NCI-H187 (cell line): ENCODE measurements at places on chromosomes 11 and 22.

- DNase-seq = no peak
Measured at GRCh38 chr11:129980086-129980485, 22.5 kb downstream of the PRDM10 start.

GRCh38 chr11:41519696-41520095, 60.2 kb upstream of the LRRC4C start:
- DNase-seq = no peak

DNA sequence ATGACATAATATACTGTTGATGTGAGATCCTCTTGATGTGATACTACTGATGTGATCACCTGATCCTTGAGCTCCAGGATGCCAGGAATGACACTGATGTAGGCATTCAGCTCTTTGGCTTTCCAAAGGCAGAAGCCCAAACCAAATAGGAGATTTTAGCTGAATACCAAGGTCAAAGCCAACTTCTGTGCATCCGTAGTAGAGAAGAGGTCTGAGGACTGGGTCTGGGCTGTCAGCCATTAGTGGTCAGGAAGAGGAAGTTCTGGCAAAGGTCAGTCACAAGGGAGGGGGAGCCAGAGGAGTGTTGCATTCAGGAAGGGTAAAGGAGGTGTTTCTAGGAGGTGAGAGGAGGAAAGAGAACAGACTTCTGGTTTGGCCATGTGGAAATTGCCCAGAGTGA, 53.4 kb upstream of the PARVG start:
- DNase-seq = no peak

DNA sequence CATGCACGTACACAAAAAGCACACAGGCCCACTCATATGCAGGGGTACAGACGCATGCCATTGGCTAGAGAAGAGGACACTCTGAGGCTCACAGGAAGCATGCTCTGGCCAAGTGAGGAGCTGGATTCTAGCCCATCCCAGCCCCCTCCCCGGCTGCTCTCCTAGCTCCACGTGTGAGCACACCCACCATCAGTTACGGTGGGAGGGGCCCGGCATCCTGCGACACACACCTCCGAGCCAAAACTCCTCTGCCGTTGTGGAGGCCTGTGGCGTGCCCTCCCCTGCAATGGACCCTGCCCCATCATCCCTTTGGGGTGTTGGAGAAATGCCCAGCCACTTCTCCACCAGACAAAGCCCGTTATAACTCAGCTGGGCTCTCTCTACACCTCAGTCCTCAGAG, 15.1 kb upstream of the IGSF9B start:
- DNase-seq = no peak

GRCh38 chr11:77472991-77473800, 698 bp downstream of the PAK1 start:
- peak; percentile 32 for DNase-seq

DNA sequence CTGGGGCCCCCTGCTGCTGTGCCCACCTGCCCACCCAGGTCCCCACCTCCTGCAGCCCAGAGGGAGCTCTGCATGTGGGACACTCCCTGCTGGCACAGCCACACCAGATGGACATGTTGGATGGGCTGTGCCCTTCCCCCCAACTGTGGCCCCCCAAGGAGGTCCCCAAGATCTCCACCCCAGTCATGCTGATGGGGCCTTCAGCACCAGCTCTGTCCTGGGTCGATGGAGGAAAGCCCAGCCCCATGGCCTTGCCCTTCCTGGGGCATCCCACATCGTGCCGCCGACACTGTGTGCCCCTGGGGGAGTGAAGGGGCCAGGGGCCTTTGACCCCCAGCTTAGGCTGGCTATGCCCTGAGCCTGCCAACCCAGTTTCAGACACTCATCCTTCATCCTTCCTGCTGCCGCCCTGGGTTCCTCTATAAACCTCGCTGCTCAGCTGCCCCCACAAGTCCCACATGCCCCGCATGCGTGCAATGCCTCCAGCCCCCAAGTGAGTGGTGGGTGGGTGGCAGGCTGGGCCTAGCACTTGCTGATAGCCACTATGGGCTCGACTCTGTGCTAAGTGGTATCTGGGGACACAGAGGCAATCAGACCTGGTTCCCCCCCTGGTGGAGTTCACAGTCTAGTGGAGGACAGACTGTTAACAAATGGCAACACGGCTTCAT, 3.9 kb upstream of the DPP3 start:
- DNase-seq = no peak

DNA sequence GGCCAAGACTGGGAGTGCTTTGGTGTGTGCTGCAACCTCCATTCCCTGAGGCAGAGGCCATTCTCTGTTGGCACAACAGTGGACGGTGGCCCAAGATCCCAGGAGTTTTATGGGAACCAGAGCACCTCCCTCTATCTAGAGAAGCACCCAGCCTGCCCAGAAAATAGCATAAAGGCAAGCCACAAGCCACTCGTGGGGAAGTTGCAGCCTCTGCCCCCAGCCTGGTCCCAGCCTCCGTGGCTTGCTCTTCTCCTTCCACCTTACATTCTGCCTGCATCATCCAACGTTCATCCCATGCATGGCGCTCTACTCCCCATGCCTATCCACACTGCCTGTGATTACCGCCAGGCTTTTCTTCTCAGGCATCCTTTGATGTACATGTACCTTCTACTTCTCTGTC, 15.8 kb downstream of the IL17RA start:
- DNase-seq = no peak

DNA sequence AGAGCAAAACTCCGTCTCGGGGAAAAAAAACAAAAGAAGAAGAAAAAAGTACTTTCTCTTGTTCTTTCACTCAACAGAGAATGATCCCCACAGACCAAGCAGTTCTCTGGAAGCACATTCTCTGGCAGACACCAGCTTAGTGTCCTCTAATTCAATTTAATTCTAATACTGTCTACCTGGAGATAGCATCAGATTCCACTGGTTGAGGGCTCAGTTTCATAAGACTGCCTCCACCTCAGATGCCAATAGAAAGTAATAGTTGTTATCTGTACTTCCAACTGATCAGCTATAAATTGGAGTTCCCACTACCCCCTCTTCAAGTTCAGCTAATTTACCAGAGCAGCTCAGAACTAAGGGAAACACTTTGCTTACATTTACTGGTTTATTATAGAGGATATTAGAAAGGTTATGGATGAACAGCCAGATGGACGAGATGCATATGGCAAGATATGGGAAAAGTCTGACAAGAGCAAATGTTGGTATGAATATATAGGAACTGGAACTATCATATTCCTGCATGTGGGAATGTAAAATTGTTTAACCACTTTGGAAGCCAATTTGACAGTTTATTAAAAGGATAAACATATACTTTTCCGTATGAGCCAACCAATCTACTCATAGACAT, 64.3 kb downstream of the TMEM135 start:
- DNase-seq = no peak

GRCh38 chr11:114232400-114233059, 63.7 kb upstream of the NNMT start:
- no peak for DNase-seq

GRCh38 chr22:25111579-25112517, 87.8 kb upstream of the CRYBB3 start:
- no peak for DNase-seq

DNA sequence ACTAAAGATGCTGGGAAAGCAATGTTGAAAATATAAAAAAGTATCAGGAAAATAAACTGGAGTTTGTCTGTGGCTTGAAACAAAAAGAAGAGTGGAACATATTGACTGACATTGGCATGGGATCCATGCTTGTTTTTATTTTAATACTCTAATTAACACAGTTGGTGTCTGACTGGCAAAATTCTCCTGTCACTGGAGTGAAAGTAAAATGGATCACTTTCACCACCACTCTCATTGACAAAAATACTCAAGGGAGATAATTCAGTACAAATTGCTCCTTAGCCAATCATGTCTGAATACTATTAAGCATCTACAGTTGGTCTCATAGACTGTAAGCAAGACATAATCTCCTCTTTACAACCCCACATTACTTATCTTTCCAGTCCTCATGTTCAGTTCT, 101.8 kb downstream of the DCDC1 start:
- DNase-seq = no peak

DNA sequence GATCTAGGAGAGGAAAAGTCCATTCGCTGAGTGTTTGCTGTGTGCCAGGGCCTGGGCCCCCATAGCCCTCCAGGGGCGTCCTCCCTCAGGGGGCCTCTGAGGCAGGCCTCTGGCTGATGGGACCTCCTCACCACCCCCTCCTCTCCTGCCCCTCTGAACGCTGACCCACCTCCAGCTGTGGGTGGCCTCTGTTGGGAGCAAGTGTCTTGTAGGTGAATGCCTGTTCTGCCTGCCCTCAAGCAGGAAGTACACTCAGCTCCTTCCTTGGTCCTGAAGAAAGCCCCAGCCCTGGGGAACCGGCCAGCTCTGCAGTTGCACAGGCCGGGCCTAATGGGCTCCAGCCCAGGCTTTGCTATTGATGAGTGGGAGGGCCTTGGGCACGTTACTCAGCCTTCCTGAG, 3.5 kb downstream of the MYO7A start:
- no peak for DNase-seq

DNA sequence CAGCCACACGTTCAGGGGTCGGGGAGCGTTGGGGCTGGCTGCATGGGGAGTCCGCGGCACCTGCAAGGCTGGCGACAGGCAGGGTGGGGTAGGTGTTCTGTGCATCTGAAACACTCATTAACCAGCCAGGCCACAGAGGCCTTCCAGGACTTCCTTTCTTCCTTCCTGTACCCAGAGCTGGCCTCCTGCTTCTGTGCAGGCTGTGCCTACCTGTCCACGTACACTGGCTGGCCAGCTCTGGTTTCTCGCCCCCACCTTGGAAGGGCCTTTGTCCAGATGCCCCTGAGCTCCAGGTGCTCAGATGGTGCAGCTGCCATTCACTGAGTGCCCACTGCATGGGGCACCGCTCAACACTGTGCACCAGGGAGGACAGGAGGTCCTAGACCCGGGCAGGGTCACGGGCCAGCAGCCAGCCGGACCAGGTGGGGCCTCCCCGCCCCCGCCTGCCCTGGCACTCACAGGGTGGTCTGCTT, 15.9 kb downstream of the TTLL12 start:
- no peak for DNase-seq

- no peak for DNase-seq
Measured at GRCh38 chr11:49208006-49208721, at the start of gene FOLH1. Gene FOLH1, minus strand, starts transcription at chr11:49208602. Its CDS starts 193 bp downstream, at chr11:49208409.

DNA sequence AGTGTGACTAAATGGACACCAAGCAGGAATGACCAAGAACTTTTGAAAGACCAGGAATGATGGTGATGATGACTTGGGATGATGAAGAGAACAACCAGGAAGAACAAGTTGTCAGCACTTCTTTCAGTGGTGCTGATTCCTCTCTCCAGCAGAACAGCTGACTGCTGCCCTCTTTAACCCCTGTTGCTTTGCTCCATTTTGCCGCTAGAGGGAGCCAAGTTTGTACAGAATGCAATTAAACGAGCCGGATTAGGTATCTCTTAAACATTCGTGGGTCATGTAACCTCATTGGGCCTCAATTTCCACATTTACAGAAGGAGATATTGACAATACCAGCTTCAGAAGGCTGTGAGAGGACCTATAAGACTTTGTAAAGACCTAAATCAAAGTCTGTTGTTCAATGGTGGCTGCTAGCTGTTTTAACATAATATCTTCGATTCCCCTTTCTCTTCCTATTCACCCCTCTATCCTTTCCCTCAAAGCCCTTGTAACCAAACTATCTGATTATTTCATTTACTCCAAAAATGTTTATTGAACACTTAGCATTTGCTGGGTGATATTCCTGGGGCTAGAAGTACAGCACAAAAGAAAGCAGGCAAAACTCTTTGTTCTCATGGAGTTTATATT, 1.9 kb downstream of the OR4S1 start:
- peak; percentile 32 for DNase-seq

GRCh38 chr11:86931548-86932258, 23.5 kb downstream of the FZD4 start:
- DNase-seq = no peak

DNA sequence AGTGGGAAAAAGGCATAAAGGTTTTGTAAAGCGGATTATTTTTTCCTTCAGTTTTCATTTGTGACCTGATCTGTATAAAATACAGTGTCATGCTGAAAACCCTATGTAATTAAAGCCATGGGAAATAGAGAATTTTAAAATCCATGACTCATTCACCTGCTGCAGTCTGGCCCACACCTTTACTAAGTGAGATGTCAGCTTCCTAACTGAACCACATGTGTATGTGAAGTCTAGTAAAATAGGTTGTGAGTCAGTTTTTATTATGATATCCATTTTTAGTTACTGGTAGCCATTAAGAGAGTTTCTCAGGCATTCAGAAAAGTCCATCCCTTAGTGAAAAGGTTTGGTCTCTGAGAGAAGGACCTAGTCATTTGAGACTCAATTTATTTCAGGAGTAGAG, 60.9 kb downstream of the TRIM44 start:
- DNase-seq = no peak

- no peak for DNase-seq
Measured at GRCh38 chr11:65125197-65126056, 3.3 kb downstream of the MRPL49 start.

DNA sequence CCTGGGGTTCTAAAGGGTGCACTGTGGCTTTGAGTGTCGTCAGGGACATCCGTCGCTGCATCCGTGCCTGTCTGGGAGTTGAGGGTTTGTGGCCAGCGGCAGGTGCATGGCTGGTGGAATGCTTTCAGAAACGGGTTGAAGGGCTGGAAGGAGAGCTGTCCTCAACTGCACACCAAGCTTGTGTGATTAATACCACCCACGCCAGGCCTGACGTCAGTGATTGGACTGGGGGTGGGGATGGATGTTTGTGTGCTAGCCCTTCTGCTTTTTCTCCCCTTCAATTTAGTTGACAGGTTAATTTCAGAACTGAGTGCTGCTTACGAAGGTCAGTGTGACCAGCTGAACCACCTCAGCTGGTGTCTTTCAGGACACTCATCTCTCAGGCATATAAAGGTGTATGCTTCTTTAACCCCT, 3.2 kb upstream of the GAB2 start:
- peak; percentile 42 for DNase-seq

DNA sequence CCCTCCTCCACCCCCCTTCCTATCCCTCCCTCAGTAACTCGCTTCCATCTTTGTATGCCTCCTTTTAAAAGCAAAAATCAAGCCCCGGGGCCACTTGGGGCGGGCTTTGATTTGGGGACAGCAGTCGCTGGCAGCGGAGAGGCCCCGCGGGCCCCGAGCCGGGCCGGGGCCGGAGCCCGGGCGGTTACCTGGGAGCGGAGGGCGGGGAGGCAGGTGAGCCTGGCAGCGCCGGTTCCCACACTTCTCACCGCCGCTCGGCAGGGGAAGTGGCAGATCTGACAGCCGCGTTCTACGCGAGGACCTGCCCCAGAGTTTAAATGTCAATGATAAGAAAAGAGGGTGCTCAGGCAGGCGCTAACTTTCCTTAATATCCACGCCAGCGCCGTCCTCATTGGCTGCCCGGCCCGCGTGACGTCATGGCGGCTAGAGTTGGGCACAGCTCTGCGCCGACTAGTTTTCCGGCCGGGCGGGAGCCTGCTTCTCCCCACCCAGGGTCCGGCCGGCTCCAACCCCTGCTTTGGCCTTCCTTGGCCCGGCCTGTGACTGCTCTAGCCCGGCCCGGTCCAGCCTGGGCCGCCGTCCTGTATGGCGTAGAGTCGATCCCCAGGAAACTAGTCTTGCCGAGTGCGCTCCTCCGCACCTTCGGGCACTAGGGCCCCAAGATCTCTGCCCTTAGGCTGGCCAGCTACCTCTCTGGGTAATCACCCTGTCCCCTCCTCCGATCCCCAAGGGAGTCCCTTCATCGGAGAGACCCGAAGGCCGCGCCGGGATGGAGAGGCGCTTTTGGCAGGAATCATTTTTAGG, 6.7 kb upstream of the PAX6 start:
- DNase-seq = no peak
